Kidney glomerular epithelial cell (primary cell): ENCODE measurements at places on chromosomes 16 and 17.

- DNase-seq = no peak
These were observed 84.5 kb downstream of the ABR start for GRCh38 chr17:1095090-1095852.

DNA sequence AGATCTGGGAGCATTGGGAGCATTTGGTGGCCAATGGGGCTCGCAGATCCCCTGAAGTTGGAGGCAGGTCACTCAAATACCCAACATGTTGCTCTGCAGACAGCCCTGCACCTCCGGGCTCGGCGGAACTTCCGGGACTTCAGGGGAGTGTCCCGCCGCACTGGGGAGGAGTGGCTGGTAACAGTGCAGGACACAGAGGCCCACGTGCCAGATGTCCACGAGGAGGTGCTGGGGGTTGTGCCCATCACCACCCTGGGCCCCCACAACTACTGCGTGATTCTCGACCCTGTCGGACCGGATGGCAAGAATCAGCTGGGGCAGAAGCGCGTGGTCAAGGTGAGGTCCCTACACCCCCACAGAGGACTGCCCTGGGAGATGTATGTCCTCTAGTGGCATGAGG, 16.4 kb downstream of the MVP start:
- no peak for DNase-seq

DNA sequence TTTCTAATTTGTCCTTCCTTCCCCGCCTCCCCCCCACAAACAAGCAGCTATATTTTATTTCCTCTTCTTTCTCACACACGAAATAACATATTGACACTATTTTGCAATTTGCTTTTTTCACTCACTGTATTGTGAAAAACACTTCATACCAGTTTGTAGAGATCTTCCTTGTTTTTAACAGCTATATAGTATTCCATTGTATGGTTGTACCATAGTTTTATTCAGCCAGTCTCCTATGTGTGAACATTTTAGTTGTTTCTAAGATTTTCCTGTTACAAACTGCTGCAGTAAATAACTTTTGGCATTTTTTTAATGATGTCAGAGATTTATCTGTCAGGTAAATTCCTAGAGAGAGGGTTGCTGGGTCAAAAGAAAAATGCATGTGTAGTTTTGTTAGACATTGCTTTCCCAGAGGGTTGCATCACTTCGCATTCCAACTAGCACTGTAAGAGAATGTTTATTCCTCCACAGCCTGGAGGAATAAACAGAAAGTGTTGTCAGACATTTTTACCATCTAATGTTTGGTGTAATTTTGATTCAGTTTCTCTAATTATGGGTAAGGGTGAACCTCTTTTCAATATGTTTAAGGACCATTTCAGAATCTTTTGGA, 101.2 kb downstream of the MRTFB start:
- DNase-seq = no peak

GRCh38 chr17:50072130-50072529, 16.2 kb downstream of the ITGA3 start:
- no peak for DNase-seq

- no peak for DNase-seq
These were observed 87.1 kb downstream of the PLXDC1 start for GRCh38 chr17:39064374-39064773.

DNA sequence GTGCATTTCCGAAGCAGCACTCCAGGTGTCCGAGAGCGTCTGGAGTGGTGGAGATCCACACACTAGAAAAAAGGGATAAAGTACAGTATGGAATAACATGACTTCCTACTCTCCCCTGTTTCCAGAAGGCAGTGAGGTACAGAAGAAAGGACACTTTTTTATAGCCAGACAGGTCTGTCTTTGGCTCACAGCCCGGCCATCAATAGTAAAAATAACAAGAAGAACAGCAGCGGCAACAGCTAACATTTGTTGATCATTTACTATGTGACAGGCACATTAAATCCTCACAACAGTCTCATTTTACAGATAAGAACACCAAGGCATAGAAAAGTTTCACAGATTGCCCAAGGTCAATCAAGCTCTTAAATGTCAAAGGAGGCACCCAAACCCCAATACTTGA, 16.2 kb downstream of the DYNLRB2 start:
- no peak for DNase-seq

DNA sequence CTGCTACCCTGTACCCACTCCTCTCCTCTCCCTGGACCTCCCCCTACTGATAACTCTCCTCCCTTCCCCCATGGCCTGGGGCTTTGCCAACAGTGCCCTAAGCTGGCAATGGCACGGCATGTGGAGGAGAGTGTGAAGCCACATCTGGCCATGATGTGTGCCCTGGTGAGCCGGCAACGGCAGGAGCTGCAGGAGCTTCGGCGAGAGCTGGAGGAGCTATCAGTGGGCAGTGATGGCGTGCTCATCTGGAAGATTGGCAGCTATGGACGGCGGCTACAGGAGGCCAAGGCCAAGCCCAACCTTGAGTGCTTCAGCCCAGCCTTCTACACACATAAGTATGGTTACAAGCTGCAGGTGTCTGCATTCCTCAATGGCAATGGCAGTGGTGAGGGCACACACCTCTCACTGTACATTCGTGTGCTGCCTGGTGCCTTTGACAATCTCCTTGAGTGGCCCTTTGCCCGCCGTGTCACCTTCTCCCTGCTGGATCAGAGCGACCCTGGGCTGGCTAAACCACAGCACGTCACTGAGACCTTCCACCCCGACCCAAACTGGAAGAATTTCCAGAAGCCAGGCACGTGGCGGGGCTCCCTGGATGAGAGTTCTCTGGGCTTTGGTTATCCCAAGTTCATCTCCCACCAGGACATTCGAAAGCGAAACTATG, 5.2 kb downstream of the TRAF4 start:
- no peak for DNase-seq

- DNase-seq = no peak
These were observed 11.9 kb downstream of the MCRIP1 start for GRCh38 chr17:81821147-81821546.

GRCh38 chr16:49494891-49495566, 121.4 kb downstream of the C16orf78 start:
- DNase-seq = no peak

DNA sequence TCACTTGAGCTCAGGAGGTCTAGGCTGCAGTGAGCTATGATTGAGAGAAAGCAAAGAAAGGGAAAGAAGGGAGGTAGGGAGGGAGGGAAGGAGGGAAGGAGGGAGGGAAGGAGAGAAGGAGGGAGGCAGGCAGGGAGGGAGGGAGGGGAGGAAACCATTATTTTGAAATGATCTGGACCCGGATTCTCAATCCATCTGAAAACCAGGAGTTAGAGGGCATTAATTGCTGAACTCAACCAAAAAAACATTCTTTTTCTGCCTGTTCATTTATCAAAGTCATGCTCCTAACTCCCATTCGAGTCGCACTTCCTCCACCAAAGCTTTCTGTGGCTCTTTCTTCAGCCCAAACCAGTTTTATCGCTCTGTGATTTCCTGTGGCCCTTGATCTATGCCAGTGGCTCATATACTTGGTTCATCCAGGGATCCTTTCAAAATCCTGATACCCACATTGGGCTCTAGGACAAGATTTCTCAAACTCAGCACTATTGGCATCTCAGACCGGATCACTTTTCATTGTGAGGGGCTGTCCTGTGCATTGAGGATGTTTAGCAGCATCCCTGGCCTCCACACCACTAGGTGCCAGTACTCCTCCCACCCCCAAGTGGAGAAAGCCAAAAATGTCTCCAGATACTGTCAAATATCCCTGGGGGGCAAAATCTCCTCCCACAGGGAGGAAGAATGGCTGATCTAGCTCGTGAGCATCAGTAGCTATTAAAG, 38.2 kb downstream of the CMTM4 start:
- DNase-seq = no peak

DNA sequence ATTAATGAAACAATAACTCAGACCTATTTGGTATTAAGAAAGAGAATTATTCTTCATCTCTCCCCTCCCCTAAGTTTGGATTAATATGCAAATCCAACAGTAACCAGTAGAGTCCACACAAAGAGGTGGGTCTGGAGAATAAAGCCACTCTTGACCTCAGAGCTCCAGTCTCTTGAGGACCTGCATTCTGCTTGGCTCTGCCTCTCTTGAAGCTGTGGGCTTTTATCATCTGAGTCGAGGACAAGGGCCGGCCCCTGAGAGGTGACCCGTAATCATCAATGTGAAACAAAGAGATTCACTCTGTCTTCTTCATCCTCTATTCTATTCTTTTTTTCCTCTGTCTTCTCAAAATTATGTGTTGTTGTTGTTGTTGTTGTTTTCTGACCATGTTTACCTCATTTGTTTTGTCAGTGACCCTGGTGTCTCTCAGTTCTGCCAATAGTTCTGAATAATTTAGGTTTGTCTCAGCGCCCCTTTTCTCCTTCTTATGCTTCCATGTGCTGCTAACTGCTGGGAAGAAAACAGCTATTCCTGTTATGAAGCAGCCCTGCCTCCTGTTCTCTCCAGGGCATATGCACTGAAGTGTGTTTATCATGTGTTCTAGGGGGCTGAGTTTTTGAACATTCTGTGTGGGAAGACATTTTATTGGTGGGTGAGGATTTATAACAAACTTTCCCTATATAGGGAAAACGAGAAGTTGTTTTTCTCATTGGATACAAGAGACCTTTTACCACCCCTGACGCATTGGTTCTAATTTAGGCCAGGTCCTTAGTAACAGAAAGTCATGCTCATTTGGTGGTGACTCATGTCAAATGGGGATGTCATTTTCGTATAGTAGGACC, 135.8 kb downstream of the TRIM37 start:
- DNase-seq = no peak
